Fibroblast of lung (primary cell): ENCODE measurements at places on chromosomes 11 and 22.
A peak's percentile ranks its signal among the peaks of the same experiment; 100 is the strongest.

GRCh38 chr11:32307471-32307870 lies 127.9 kb downstream of the WT1 start:
- DNase-seq, result no peak

DNA sequence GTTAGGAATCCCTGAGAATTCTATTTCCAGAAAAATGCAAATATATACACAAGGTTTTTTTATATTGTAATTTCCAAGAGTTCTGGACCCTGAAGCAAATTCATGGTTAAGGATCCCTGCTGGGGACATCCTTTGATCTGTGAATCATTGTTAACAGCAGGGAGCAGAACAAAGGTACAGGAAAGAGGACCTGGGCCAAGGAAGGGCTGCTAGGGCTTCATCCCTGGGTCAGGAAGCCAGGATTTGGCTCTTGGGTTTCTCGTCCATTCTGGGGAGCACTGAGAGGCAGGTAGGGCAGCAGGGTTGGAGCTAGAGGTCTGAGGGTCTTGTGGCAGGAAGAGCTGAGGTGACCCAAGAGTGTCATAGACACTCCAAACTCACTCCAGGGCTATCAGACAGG lies 10.2 kb upstream of the OAF start:
- DNase-seq, result no peak

GRCh38 chr22:46881373-46882118 lies 119.1 kb downstream of the TBC1D22A start:
- DNase-seq, result peak; percentile 16

DNA sequence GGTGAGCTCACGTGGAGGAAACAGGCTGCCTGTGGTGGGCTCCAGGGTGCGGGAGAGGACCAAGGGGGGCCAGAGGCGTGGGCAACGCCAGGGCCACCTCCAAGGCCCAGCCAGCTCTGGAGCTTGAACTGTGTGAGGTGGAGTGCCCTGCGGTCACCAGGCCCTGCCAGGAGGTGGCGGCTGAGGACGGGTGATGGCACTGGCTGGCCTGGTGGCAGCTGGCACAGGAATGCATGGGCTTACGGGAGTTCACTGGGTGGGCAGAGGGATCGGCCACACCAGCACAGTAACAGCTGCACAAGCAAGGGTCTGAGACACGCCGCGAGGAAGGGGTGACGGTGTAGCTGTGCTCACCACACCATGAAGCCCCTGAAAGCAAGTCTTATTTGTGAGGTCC lies 15.8 kb downstream of the TOLLIP start:
- no peak for DNase-seq
